Erythroblast (primary cell): ENCODE measurements at places on chromosomes 11 and 22.
A peak's percentile ranks its signal among the peaks of the same experiment; 100 is the strongest.

DNA sequence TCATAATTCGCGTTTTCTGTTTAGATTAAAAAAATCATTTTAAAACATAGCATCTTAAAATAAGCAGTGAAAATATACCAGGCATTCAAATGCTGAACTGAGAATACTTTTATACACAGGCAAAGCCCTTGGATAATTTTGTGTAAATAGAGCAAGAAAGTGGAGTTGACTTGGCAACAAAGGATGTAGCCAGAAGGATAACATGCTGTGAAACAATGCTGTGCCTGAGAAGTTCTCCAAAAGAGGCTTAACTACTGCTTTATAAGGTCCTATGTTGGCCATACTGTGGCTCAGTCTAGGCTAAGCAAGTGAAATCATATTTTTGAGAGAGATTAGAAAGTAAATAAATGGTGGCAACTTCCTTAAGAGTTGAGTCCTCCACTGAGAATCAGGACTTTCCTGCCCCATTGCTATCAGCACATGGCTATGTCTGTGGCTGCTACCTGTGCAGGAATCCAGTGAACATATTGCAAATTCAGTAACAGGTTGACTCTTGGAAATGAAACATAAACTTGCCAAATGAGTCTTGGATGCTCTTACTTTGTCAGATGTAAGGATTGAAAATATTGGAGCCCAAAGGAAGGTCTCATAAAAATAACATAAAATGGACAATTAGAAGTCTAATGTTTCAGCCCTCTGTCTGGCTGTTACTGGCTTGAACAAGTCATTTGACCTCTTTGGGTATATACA is 448.9 kb downstream of the LRRC4C start:
- no peak for DNase-seq

- no peak for DNase-seq
These were observed 146.5 kb downstream of the CCDC34 start for GRCh38 chr11:27216270-27217149.

- no peak for DNase-seq
These were observed 2.4 kb downstream of the PRR5 start for GRCh38 chr22:44704159-44705021.

DNA sequence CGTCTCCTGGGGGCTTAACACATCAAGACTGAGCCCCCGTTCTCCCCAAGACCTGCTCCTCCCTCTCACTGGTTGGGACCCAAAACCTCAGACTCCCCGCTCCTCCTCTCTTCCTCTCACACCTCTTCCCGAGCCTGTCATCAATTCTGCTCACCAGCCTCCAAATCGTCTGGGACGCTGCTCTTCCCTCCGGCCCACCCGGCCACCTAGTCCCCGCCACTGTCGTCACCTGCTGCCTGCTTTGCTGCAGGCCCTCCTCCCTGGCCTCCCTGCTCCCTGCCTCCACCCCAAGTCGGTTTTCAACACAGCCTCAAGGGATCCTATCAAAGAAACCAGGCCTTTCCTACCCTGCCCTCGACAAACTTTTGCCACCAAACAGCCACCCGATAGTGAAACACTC is 3.1 kb downstream of the MFNG start:
- no peak for DNase-seq

DNA sequence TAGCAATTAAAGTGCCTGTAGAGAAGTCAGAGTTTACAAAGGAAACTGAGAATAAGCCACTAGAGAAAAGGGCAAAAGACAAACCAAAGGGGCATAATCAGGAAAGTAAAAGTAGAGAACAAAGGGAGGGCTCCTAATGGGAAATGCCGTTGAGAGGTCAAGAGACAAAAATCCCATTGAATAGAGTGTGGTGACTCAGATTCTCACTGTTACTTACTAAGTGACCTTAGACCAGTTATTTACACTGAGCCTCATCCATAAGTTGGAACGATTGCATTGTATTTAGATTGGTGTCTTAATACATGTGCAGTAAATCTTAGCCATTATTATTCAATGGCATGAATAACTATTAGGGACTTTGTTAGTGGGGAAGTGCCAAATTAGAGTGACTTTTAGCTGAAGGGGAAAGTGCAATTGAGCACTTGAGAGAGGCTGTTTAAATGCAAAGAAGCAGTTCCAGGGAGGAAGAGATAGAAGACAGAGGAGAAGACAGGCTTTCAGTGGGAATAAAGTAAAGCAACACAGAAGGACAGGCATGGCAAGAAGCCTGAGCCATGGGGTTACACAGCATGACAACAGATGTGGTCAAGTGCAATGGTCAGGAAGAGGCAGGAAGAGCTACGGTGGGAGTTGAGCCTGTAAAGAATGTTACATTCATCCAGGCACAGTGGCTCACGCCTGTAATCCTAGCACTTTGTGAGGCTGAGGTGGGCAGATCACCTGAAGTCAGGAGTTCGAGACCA is 82.6 kb downstream of the UBASH3B start:
- DNase-seq = no peak

GRCh38 chr11:119964136-119965025 is 173.5 kb downstream of the TRIM29 start:
- no peak for DNase-seq

- DNase-seq = no peak
These were observed 12.0 kb downstream of the ARHGAP8 start for GRCh38 chr22:44764373-44764772.

- DNase-seq = peak; percentile 76
These were observed 6.3 kb downstream of the CEND1 start for GRCh38 chr11:783581-784015.

DNA sequence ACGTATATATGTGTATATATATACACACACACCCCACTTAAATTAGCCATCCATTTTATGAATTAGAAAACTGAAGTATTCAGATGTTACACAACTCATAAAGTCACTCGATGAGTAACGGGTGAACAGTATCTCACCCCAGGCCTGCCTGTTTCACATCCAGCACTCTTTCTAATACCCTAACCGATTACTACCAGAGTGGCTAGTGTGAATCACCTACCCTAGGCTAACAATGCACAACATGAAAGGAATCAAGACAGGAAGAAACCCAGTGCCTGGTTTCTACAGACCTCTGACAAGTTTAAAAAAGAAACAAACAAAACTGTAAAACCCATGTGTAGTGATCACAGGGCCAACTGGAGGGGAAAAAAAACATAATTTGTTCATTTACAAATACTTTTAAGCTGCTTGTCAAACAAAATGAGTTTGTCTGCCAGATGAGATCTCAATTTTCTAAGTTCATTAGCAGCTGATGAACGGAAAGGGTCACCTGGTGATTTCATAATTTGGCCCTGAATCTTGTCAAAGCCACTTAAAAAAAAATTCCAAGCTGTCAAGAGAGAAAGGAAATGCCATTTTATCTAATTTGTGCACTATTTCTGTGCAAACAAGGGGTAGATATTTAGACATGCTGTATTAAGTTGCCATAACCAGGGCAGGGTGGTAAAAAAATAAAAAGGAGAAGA is 134.8 kb downstream of the LARGE1 start:
- DNase-seq = no peak

GRCh38 chr11:32659672-32660071 is 76.0 kb downstream of the EIF3M start:
- no peak for DNase-seq

- DNase-seq = no peak
These were observed 14.5 kb downstream of the UBE4A start for GRCh38 chr11:118373871-118374270.

- peak; percentile 51 for DNase-seq
These were observed 98.6 kb upstream of the CD44 start for GRCh38 chr11:35040221-35040942.

GRCh38 chr11:22456993-22457762 is 119.0 kb downstream of the SLC17A6 start:
- DNase-seq = no peak

DNA sequence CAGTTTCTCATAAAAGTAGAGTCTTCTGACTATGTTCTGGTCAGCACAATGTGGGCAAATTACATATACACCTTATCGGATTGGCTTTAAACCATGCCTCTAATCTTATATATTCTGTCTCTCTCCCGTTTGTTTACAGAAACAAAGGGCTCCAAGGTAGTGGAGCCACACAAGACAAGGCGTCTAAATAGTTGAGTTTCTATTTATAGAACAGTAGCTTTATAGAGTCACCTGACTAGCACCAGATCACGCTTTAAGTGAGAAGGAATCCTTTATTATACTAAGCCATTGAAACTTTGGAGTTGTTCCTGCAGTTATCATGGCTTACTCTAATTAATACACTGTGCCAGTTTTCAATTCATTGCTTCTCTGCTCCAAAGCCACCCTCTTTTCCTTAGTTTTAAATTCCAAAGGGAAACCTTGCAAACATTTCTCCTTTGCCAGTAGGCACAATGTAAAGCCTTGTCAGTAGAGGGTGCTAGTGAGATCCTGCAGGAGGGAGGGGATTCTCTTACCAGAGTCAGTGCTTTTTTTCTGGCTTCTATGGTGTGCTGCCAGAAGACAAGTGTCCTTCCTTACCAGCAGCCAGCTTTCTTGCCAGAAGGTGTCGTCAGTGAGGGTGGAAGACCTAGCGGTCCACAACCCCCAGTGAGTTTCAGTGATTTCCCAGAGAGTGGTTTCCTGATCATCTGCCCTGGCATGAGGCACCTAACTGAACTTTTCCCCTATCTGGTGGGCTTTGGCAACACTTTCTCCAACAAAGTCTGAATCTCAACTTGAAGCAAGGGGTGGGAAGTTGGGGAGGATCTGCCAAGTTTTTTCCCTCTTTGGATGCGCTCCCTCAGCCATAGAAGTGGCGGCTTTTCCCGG is 71.7 kb downstream of the RAB38 start:
- peak; percentile 67 for DNase-seq

- peak; percentile 89 for DNase-seq
These were observed 14.5 kb upstream of the APLNR start for GRCh38 chr11:57251491-57252104.

DNA sequence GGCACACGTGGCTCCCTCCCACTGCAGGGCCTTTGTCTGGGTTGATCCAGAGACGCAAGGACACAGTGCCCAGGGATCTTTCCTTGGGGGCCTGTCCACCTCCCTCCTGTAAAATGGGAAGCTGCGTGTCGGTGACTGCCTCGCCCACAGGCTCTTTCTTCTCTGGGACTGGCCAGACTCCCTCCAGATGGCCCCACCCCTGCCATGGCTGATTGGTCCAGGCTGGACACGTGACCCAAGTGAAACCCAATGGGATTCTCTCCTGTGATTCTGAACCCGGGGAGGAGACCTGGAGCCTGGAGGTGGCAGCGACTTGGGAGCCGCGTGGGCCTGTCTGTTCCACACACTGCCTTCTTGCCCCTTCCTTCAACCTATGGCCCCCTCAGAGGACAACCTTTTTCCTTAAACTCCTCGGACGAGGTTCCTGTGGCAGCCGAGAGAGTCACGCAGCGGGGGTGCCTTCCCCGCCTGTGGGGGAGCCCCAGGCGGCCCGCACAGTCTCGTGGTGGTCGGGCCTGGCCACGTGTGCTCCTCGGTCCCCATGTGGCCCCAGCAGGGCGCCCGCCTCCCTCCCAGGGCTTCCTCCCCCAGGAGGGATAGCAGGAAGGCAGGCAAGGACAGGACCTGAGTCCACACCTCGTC is 12.4 kb upstream of the MPPED1 start:
- no peak for DNase-seq
